ENCODE measurements at places on chromosomes 6 and 20. TPM values are rescaled to one million over a fixed set of nuclear protein-coding genes. Genes with fewer than 3 reads are reported as not detected.

- no peak for DNase-seq
Observed at GRCh38 chr6:154501578-154501868, 9.0 kb downstream of the CNKSR3 start.

DNA sequence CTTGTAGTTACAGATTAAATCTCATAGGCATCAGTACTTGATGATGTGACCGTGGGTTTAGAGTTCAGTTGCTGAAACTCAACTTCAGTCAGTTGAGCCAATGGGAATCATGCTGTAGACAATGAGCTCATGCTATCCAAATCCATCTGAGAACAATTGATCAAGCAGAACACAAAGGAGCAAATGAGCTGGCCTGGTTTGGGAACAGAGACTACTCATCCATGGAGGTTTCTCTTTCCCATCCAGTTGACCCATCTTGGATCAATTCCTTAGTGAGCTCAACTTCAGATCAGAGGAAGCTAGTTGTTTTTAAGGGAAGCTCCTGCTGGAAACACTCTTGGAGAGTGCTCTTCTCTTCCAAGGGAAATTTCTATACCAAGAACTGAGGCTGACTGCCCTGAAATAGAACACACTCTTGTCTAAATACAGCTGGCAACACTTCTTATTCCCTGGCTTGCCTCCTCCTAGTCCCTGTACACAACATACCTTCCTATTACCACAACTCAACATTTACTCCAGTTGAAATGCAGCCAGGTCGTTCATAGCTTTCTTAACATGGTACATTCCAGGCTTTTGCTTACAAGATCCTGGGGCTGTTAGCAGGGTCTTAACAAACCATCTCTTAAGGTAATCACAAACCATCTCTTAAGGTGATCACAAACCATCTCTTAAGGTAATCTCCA lies 203.9 kb upstream of the PRDM1 start:
- peak; percentile 69 for DNase-seq

DNA sequence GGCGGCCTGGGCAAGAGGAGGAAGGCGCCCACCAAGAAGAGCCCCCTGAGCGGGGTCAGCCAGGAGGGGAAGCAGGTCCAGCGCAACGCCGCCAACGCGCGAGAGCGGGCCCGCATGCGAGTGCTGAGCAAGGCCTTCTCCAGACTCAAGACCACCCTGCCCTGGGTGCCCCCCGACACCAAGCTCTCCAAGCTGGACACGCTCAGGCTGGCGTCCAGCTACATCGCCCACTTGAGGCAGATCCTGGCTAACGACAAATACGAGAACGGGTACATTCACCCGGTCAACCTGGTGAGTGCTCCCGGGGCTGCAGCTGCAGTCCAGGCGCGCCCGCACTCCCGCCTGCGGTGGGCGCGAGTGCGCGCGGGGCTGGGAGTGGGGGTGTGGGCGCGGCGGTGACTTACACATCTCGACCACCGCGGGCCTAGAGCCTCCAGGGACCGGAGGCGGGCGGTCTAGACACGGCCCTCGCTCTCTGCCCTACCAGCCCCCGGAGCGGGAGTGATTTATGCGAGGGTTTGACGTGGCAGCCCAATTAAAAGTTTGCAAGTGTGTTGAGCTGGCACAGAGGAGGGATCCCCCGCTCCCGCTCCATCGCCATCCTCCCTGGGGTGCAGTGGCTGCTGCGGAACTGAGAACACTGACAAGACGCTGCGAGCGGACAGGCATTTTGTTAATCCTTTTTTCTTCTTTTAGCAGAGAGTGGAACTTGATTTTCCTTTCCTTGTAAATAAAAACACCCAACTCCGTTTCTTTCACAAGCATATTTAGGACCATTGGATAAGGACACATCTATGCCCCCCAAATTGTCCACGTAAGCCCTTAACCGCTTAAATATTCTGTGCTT lies 867 bp downstream of the TCF21 start:
- DNase-seq = peak; percentile 30

- no peak for DNase-seq
Observed at GRCh38 chr6:169668203-169668847, 33.5 kb downstream of the WDR27 start.

TRMT11 gene
- 54.0 TPM for total RNA-seq

- DNase-seq = peak; percentile 28
Observed at GRCh38 chr20:38126146-38126921, 38.7 kb downstream of the TGM2 start.

GRCh38 chr20:1166948-1167720 lies 17.6 kb downstream of the TMEM74B start:
- DNase-seq = no peak

AK9 gene
- 16.6 TPM for total RNA-seq

DNA sequence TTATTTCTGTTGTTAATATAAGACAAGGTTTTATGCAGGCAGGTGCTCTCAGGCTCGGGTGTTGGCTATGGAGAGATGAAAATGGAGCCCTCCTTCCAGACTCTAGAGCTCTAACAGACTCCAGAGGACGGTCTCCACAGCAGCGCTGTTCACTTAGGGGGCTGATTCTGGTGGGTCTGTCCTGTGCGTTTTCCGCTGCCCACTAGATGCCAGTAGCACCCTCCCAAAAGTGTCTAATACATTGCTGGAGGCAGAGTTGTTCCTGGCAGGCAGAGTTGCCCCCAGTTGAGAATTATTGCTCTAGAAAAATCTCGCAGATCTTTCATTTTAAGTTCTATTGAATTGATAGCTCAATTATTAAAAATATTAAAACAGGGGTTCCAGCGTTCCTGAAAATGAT lies 109.9 kb downstream of the MAP3K4 start:
- DNase-seq = no peak

- no peak for DNase-seq
Observed at GRCh38 chr20:36593347-36593929, 12.1 kb upstream of the RAB5IF start.

MOG gene
- not detected for total RNA-seq

GRCh38 chr20:36506253-36506652 lies 35.1 kb upstream of the MYL9 start:
- DNase-seq = no peak

DNA sequence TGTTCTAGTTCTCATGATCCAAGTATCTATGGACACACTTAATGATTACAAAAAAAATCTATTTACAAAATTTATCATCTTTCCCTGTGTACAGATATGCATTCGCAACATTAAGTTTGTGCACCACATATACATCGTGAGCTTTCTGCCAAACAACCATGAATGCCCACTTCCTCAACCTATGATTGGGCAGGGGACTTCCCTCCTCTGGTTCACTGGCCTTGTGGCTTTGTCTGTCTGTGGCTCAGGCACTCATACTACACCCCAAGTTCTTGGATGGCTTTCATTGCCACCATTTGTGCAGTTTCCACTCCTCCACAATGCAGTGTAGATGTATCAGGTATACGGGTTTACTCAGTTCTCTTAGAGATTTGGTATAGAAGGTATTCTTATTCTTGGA lies 74.9 kb downstream of the HS3ST5 start:
- DNase-seq = no peak

- peak; percentile 64 for DNase-seq
Observed at GRCh38 chr6:17945111-17945510, 42.3 kb downstream of the KIF13A start.

GRCh38 chr6:32941214-32941768 lies 463 bp upstream of the HLA-DMB start:
- no peak for DNase-seq

- DNase-seq = no peak
Observed at GRCh38 chr20:45945678-45946148, 11.2 kb downstream of the PCIF1 start.

CST1 gene
- not detected for total RNA-seq

GRCh38 chr20:49518576-49518975 lies 36.1 kb upstream of the KCNB1 start:
- peak; percentile 28 for DNase-seq

DNA sequence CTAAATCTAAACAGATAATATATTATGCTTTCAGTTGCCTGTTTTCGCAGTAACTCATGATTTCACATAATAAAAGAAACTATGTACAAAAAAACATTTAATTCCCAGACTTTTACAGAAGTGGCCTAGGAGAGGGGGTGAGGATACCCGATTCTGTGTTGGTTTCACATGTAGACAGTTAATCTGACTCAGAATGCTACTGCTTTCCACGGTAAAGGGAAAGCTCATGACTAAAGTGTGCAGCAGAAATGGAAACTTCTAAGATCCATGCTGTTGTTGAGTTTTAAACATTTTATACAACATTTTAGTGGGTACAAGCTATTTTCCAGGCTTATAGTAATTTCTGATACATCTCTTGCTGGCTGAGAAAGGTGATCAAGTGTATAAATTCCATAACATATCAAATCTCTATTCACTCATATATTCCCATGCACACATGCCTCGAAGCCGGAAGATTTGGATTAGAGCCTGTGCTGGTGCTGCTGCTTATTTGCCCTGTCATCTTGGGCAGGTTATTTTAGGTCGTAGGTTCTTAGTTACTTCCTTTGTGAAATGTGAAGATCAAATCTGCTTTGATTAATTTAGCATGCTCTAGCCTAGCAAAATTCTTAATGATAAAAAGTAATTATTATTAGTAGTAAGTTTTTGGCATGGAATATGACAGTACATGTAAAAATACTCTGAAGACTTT lies 896.7 kb upstream of the MAP3K7 start:
- DNase-seq = no peak

MOXD1 gene
- 78.8 TPM for total RNA-seq

SRMS gene
- total RNA-seq = not detected

DNA sequence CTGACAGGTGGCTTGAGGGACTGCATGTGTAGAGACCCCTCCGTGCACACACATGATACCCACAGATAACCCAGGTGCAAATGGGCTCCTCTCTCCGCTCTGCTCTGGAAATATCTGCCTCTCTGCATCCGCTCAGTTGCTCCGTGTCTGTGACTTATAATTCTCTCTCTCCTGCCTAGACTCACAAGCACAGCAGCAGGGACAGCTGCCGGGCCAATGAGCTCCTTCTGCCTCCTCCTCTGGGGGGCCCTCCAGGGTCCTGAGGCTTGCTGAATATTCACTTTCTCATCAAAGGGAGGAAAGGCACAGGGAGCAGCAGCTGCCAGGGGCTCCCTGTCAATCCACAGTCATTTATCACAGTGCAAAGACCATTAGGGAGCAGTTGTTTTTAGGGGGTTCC lies 24.1 kb downstream of the LRFN2 start:
- DNase-seq = no peak

GRCh38 chr6:137123078-137123477 lies 50.4 kb downstream of the IL22RA2 start:
- no peak for DNase-seq

B3GAT2 gene
- total RNA-seq = not detected

- no peak for DNase-seq
Observed at GRCh38 chr6:47335466-47335865, 25.8 kb upstream of the TNFRSF21 start.

TMEM217 gene
- total RNA-seq = 0.09 TPM

- DNase-seq = no peak
Observed at GRCh38 chr6:168362276-168362990, 42.9 kb upstream of the DACT2 start.

DNA sequence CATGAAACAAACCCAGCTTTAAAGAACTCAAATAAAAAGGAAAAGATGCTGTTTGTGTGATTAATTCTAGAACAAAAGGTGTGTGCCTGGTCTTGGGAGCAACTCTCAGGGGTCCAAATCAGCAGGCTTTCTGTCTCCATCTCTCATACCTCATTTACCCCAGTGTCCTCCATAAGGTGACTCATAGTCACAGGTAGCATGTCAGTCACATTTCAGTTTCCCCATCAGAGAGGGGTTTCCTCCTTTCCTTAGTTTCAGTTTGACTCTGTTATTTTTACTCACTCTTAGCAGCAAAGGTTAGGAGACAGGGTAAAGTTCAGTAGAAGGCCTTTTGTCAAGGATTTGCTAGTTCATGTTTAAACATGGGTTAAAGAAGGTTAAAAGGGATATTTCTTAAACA lies 46.2 kb downstream of the OGFRL1 start:
- DNase-seq = no peak

GRCh38 chr6:18262702-18263417 lies 1.5 kb downstream of the DEK start:
- DNase-seq = peak; percentile 34

GRCh38 chr6:4904461-4905025 lies 99.3 kb downstream of the RPP40 start:
- no peak for DNase-seq

DNA sequence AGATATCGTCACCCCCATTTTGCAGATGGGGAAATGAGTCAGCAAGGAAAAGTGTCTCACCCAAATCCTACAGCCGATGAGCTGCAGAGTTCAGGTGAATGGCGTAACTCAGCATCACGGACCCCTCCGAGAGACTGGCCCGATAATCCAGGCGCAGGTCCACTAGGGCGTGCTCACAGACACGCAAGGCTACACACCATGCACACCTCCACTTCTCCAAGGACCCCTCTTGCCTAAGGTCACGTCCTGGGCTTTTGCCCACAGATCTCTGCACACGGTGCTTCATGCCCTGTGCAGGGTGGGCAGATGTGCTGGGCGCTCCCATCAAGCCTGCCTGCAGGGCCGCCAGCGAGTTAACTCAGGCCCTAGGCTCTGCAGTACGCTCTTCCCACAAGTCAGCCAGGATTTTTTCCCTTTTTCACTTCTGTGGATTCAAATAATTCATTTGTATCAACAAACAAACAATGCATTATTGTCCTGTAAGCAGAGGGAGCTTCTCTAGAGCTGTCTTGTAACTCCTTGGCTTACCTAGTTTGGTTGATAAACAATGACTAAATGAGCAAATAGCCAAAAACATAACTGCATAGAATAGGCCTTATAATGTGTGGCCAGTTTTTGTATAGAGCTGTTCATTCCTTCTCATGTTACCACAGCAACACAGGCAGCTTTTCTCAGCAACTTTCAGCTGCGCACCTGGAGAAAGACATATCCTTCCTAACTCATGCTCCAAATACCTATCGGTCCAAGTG lies 139.1 kb downstream of the AGPAT4 start:
- no peak for DNase-seq

- DNase-seq = no peak
Observed at GRCh38 chr20:51643390-51643789, 100.9 kb upstream of the NFATC2 start.

ANGPT4 gene
- total RNA-seq = not detected

GRCh38 chr6:168188369-168189199 lies 109.6 kb upstream of the FRMD1 start:
- no peak for DNase-seq

- peak; percentile 42 for DNase-seq
Observed at GRCh38 chr20:1810926-1811620, 84.1 kb upstream of the SIRPA start.

GRCh38 chr20:3606021-3606420 lies 57.2 kb downstream of the GFRA4 start:
- peak; percentile 10 for DNase-seq

DNA sequence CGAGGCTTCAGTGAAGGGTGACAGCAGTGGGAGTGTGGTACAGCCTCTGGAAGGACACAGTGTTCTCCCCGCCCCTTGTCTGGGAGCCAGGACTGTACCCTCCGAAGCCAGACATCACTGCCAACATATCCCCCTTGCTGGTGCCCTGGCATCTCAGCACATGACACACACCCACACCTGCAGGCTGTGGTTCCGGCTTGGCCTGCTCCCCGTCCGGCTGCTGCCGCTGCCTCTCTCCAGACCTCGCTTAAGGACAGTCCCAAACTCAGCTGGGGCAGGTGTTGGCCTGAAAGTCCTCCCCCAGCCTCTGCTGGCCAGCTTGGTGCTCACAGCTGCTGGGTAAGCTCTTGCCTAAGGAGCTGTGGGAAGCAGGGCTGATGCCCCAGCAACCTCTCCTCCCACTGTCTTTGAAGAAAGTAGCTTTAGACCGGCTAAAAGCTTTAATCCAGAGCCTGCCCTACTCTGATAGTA lies 7.0 kb downstream of the EMILIN3 start:
- DNase-seq = no peak
